ENCODE measurements at places on chromosomes 2 and 18.

DNA sequence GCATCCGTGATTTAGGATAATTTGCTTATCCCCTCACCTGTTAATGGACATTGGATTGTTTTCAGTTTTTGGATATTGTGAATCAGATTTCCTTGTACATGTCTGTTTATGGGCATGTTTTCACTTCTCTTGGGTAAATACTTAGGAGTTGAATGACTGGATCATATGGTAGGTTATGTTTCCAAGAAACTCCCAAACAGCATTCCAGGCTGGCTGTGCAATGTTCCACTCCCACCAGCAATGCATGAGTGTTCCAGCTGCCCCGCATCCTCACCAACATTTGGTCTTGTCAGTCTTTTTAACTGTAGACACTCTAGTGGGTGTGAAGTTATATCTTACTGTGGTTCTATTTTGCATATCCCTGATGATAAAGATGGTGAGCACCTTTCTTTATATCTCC lies 8.9 kb upstream of the LRRFIP1 start:
- DNase-seq, result no peak

- no peak for DNase-seq
Observed at GRCh38 chr2:133054297-133054696, 384.3 kb upstream of the LYPD1 start.

DNA sequence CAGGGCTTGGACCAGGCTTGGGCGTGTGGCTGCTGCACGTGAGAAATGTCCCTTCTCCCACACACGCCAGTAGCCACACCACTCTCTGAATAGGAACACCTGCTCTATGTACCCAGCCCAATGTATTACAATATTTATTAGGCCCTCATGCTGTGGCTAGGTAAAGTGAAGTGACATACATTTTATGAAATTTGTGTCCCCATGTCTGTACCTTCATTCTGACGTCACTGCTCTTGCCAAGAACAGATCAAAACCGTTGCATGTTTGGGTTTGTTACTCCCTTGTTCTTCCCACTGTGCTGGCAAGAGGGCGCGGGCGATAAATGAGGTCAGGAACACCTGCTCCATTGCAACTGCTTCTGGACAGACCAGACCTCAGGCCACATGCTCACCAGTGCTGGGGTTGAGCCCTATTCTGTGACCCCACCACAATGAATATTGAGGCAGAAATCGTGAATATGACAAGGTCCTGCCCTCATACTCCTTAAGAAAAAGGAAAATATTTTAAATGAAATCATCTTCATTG lies 436.4 kb upstream of the SALL3 start:
- DNase-seq, result no peak

DNA sequence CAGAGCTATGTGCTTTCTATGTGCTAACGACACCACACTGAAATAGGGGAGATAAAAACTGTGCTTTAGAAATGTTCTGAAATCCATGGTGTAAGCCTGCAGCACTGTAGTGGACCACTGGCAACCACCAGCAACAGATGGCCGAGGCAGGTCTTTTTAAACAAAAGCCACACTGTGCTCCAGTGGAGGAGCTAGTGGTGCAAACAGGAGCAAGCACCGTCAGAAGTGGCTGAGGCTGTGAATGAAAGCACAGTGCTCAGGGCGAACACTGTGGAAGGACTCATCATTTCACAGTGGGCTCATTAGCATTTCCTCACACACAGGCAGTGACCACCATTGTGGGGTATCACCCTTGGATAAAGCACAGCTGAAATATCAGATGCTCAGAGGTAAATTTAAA lies 22.9 kb upstream of the MTX2 start:
- no peak for DNase-seq

GRCh38 chr2:240139011-240139441 lies 1.4 kb downstream of the OTOS start:
- DNase-seq, result no peak

- no peak for DNase-seq
Observed at GRCh38 chr2:174571669-174572323, 25.8 kb downstream of the WIPF1 start.

DNA sequence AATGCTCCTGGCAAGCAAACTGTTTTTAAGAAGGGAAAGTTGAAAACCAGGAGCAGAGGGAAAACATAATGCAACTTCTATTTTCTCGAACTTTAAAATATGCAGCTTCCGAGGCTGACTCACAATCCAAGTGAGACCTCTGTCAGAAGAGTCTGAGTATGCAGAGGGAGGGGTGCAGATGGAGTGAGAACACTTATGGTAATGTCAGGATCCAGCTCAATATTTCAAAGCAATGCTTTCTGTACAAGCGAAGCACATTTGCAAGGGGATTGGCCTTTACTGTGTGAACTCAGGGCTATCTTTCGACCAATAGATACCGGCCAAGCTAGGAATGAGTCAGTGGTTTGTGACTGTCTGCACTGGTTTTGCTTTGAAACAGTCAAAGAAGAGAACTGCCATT lies 242.7 kb downstream of the CNTNAP5 start:
- no peak for DNase-seq

DNA sequence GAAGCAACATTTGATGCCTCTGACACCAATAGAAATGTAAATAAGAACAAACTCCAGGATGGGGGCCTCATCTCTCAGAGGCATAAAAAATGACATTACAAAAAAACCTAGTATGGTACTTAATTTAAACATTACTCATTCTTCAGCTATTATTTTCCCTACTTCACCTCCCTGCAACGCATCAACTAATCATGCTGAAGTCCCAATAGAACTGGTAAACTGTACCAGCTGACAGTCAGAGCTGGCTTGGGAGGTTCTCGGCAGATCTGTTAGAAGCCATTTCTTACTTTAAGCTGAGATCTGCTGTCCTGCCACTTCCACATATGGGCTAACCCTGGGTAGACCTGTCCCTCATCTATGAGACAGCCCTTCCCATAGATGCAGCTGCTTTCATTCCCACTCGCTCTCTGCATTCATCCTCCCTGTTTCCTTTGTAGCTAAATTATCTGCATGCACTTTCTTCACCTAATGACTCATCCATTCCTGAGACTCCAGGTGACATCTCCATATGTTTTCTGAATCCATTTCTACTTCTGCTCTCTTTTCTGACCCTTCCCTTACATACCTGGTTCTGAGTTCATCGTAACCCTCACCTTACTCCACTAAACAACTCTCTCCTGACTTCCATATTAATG lies 108.1 kb downstream of the AOX1 start:
- DNase-seq, result no peak

- no peak for DNase-seq
Observed at GRCh38 chr2:203774760-203775159, 68.3 kb downstream of the CD28 start.

GRCh38 chr2:239832490-239833268 lies 192.5 kb downstream of the NDUFA10 start:
- no peak for DNase-seq

DNA sequence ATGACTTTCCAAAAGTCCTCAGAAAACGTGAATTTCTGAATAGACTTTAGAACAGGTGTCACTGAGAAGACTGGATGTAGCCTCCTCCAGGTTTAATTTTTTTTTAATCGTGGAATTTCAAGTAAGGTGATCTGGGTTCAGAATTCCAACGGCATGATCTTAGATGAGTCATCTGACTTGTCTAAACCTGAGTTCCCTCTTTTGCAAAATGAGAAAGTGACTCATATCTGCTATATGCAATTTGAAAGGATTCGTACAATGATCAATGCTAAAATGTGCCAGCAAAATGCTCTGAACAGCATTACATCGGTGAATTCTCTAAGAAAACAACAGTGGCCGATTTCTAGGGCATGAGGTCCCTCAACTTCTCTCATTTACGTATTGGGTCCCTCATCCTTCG lies 69.1 kb upstream of the ZNF516 start:
- no peak for DNase-seq

GRCh38 chr2:32474381-32474780 lies 117.6 kb downstream of the BIRC6 start:
- no peak for DNase-seq
